ENCODE measurements at places on chromosomes 2 and 18.

- DNase-seq, result no peak
Observed at GRCh38 chr2:33727361-33728032, 128.4 kb upstream of the FAM98A start.

GRCh38 chr2:50315336-50315735 lies 716.6 kb downstream of the NRXN1 start:
- no peak for DNase-seq

GRCh38 chr2:105144152-105144940 lies 97.2 kb upstream of the GPR45 start:
- DNase-seq, result no peak

GRCh38 chr2:13353083-13353482 lies 636.3 kb downstream of the TRIB2 start:
- DNase-seq, result no peak

Data from pulmonary artery endothelial cell (primary cell).